ENCODE measurements at places on chromosomes 2 and 18.

DNA sequence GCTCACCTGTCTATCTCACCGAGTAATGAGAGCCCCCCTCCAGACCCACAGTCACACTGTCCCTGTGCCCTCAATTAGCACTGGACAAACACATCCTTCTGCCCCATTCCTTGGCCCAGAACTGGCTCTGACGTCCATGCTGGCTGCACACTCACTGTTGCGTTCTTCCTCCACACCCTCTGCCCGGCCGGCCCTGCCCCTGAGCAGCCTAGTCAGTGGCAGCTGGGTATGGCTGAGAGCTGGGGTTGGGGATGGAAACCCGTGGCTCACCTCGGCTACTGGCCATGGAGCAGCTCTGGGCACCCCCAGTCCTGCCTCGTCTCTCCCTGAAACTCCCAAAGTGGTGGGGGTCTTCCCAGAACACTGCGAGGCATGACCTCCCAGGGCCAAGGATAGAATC lies 6.5 kb upstream of the UCN start:
- DNase-seq = no peak

DNA sequence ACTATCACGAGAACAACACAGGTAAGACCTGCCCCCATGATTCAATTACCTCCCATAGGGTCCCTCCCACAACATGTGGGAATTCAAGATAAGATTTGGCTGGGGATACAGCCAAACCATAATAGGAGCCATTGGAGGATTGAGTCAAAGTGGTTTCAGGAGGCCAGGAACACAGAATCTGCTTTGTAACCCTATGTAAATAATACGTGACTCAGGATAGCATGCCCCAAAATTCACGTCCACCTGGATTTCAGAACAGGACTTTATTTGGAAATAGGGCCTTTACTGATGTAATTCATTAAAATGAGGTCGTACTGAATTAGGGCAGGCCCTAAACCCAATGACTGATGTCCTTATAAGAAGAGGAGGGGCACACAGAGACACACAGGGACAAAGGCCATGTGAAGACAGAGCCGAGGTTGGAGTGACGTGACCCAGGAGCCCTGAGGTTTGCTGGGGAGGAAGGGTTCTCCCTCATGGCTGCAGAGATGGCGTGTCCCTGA lies 16.0 kb upstream of the CNDP2 start:
- DNase-seq = no peak

DNA sequence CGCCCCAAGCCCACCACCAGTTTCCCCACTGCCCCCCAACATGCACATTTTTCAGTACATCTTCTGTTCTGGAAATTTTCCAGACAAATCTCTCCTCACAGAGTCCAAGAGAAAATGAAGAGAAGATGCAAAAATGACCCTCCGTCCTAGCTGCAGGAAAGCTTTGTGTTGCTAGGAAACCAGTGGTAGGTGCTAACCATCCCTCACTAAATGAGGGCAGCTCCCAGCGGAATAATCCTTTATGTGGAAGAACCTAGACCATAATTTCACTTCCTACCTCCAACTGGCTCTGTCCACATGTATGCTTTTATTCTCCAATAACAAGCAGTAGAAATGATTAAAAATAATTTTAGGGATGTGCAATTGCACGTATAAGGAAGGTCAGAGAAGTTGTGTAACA lies 311.9 kb upstream of the EPHA4 start:
- DNase-seq = no peak

- no peak for DNase-seq
Measured at GRCh38 chr2:173184031-173185004, 108.7 kb downstream of the MAP3K20 start.

GRCh38 chr2:104249629-104250028 lies 604.3 kb upstream of the POU3F3 start:
- DNase-seq = no peak

DNA sequence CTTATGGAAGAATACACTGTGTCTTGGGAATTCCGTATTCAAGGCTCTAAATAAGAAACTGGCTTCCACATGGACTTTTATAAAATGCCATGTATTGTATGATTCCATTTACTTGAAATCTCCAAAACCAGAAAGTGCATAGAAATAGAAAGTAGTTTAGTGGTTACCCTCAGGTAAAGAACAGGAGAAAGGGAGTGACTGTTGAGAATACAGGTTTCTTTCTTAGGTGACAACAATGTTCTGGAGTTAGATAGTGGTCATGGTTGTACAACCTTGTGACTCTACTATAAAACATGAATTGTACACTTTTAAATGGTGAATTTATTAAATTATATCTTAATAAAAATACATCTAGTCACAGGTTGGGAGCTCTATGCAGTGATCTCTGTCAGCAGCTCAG lies 481.8 kb downstream of the SPAG16 start:
- DNase-seq = no peak

- DNase-seq = no peak
Measured at GRCh38 chr2:17857021-17857420, 21.4 kb upstream of the KCNS3 start.

GRCh38 chr2:84832772-84833461 lies 48.0 kb downstream of the TRABD2A start:
- DNase-seq = peak; percentile 46
